ENCODE measurements at places on chromosomes 5 and 9. TPM values are rescaled to one million over a fixed set of nuclear protein-coding genes. Genes with fewer than 3 reads are reported as not detected.

DNA sequence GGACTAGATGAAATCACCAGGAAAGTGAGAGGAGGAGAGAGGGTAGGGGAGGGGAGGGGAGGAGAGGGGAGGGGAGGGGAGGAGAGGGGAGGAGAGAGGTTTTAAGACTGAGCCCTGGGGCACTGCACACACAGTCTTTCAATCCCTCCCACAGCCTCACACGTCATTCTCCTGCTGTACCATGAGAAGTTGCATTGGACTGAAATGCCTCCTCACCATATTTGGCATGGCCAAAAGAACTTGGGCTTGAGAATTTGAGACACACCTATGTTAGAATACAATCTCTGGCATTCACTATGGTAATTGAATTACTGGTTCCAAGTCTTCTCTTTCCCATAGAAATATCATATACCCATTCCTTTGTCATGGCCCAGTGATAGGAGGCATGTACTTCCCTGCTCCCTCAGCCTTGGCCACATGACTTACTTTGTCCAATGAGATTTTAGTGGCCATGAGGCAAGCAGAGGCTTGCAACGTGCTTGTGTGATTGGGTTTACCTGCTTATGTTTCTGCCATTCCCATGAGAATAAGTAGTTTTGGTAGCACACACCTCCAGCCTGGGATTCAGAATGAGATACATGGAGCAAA is 133.3 kb upstream of the SMARCA2 start:
- no peak for DNase-seq

HSPA9 gene
- total RNA-seq = 650 TPM

GRCh38 chr9:135255033-135255840 is 167.8 kb downstream of the OLFM1 start:
- DNase-seq = no peak

DOCK2 gene
- not detected for total RNA-seq

PRRT1B gene
- total RNA-seq = not detected

- DNase-seq = no peak
Measured at GRCh38 chr9:21357479-21358460, 7.1 kb upstream of the IFNA6 start.

DAB2 gene
- total RNA-seq = not detected

SPINK7 gene
- total RNA-seq = not detected

OTP gene
- total RNA-seq = not detected

GRCh38 chr9:33264003-33264472 is 470 bp downstream of the BAG1 start:
- no peak for DNase-seq

HEMGN gene
- not detected for total RNA-seq

WNT8A gene
- total RNA-seq = not detected

PLEKHG4B gene
- 4.5 TPM for total RNA-seq

DNA sequence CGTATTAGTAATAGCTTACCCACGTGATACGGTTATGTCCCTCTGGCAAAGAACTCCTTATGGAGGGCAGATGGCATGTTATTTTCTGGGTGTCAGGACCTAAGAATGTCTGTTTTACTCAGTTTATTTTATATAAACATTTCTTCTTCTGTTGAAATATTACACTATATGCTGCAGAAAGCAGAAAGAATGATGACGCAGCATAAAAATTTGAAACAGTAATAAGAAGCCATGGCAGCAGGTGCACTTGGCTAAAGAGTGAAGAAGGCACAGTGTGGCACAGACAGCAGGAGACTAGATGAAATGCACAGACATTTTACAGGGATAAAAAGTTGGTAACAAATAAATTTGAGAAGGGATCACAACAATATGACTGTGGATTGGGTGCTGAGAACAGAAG is 46.3 kb upstream of the CDH10 start:
- peak; percentile 26 for DNase-seq

ACTBL2 gene
- not detected for total RNA-seq

GRCh38 chr9:82797534-82797933 is 265.4 kb downstream of the RASEF start:
- peak; percentile 60 for DNase-seq

DNA sequence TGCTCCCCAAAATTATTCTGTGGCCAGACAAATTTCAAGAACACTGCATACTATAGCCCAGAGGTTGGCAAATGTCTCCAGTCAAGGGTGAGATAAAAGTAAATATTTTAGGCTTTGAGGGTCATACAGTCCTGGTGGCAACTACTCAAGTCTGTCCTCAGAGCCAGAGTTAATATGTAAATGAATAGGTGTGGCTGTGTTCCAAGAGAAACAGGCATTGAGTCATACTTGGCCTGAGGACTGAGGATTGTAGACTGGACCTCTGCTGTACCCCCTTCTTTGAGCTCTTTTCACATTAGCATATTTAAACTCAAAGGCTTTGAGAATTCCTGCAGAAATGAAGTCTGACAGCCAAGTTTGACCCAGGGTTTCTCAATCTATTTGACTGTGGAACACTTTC is 129.2 kb upstream of the PTCH1 start:
- no peak for DNase-seq

TAF11L3 gene
- not detected for total RNA-seq

SOHLH1 gene
- total RNA-seq = not detected

GRCh38 chr9:83972286-83972685 is 7.7 kb downstream of the HNRNPK start:
- DNase-seq = no peak

DNA sequence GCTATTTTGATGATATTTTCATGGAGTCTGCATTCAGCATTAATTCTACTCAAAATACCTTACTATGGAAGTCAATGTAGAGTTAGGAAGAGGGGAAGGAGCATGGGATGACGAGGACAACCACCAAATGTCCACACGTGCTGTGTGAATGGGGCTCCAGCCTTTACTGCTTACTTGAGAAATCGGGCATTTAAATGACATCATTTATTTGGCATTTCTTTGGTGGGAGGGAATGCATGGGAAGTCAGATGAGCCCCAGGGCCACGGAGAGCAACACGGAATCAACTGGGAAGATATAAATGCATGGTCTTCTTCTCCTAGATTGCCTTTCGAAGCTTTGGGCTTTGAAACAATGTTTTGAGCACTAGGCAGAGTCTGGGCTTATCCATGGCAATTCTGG is 458.5 kb upstream of the KLF4 start:
- no peak for DNase-seq

GRCh38 chr5:180820788-180821321 is 18.2 kb upstream of the MGAT1 start:
- DNase-seq = no peak

AKNA gene
- 3.1 TPM for total RNA-seq

DNA sequence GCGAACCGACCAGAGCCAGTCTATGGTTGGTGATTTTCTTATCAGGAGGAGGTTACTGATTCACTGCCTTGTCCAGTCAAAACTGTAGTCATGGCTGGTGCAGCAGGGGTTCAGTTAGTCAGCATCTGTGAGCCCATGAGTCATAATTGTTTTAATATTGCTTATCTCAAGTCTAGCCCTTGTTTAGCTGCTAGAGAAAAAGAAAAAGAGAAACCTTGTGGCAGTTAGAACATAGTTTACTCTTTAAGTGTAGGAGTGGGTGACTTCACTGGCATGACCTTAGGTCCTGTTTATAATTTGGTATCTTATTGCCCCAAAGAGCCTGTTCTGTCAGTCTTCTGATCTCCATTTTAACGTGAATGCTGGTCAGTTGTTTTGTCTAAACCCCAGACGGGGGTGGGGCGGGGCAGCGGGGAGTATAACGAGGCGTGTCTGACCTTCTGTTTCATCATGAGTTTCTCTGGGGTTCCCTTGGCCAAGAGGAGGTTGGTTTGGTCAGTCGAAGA is 76.9 kb upstream of the NFIL3 start:
- no peak for DNase-seq

DNA sequence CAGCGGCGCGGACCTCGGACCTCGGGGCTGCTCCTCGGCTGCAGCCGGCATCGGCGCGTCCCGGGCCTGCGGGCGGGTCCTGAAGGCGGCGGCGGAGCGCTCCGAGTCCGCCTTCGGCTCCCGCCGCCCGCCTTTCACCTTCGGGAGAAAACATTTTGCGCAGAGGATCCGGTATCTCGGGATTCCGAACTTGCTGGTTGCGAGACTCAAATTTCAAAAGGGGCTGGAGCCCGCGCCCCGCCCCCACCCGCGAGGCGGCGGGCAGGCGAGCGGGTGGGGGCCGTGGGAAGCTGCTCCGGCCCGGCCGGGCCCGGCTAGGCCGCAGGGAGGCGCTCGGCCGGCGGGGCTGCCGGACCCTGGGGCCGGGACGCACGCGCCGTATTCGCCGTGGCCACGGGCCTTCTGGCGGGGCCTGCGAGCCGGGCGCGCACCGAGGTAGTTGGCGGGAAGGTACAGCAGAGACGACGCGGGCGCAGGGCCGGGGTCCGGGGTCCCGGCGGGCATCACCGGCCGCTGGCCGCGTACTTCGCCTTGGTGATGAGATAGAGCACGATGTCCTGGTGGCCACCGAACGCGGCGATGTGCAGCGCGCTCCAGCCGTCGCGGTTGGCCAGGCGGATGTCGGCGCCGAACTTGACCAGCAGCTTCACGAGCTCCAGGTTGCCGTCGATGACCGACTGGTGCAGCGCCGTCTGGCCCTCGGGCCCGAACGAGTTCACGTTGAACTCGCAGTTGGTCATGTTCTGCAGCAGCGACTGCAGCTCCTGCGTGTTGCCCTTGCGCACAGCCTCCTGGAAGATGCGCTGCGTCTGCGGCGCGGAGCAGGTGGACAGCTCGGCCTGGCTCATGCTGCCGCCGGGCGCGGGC is 757 bp downstream of the NRARP start:
- DNase-seq = peak; percentile 34

CD274 gene
- total RNA-seq = not detected

DNA sequence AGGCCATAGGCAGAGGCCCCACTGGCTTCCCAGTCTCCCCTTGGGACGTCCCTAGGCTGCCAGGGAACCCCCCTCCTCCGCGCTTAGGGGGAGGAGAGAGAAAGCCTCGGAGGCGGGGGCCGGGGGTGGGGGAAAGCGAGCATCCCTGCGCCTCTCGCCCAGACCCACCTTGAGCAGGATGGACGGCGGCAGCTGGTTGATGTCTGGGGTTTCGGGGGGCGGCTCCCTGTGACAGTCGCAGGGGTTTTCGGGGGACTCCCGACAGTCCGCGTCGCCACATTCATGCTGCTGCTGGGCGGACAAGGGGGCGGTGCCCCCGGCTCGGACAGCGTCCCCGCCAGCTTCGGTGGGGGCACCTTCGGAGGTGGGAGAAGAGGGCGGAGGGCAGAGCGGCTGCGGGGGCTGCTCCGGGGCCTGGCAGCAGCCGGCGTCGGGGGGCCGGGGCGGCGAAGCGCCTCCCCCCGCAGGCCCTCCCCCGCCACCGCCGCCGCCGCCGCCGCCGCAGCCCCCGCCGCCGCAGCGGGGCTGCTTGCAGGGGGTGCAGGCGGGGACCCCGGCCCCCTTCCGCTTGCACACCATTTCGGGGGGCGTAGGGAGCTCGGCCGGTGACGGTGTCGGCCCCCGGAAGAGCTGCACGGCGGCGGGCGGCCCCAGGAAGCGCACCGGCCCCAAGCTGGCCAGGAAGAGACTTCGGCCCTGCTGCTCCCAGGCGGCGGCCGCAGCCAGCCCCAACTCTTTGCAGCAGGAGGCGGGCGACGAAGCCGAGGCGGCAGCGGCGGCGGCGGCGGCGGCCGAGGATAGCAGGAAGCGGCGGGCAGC is 1.2 kb downstream of the FBXL17 start:
- DNase-seq = no peak

DNA sequence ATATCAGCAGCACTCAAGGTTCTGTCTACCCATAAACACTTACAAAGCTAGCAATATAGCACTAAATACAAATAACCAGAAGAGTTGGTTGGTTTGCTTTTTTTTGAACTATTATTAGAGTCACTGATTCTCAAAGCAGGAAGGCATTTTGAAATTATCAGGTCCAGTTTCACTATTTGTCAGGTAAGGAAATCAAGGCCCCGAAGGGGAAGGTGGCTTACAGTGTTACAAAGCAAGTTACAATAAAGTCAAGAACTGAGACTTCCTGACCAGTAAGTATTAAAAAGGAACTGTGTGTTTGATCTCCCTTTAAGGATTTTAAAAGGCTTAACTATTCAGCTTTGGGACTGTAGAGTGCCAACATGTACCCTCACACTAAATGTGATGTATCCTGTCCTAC is 10.8 kb downstream of the C5orf15 start:
- no peak for DNase-seq

CNOT8 gene
- total RNA-seq = 69.6 TPM

DNA sequence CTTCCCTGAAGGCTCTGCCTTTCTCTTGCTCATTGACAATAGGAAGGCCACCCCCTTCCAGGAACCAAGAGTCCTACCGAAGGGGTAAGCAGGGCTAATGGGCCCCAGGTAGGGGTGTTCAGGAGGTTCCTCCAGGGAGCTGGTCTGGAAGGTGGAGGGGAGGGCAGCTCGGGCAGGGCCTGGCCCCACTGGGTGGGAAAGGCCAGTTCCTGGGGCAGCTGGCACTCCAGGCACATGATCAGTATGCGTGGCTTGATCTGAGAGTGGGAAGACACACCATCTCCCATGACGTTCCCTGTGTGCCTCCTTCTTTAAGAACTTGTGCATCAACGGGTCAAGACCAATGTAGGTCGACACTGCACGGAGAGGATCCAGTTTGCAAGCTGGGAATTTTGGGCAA is 149.8 kb downstream of the PHF2 start:
- DNase-seq = no peak

DNA sequence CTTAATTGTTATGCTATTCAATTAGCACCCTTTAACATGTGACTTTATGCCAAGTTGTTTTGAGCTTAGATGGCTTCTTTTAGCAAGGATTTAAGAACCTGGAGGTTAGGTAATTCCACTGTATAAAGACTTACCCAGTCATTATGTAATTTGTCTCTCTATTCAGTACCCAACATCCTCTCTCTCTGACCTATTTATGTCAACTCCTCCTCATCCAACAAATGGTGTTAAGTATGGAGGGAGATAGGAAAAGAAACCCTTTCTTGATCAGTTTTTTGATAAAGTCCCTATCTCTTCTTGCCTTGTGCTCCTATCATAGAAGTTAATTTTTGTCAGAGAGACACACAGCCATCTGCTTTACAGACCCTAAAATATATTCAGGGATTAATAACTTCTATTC is 181.2 kb upstream of the GPR151 start:
- no peak for DNase-seq

CMYA5 gene
- under 0.01 TPM for total RNA-seq

- no peak for DNase-seq
Measured at GRCh38 chr9:109248133-109248581, 72.7 kb downstream of the EPB41L4B start.

- no peak for DNase-seq
Measured at GRCh38 chr9:109616571-109617120, 118.5 kb upstream of the PTPN3 start.

NR5A1 gene
- total RNA-seq = 0.54 TPM

GRCh38 chr5:112933651-112934365 is 11.8 kb upstream of the REEP5 start:
- DNase-seq = no peak

KIF27 gene
- 2.3 TPM for total RNA-seq

DNA sequence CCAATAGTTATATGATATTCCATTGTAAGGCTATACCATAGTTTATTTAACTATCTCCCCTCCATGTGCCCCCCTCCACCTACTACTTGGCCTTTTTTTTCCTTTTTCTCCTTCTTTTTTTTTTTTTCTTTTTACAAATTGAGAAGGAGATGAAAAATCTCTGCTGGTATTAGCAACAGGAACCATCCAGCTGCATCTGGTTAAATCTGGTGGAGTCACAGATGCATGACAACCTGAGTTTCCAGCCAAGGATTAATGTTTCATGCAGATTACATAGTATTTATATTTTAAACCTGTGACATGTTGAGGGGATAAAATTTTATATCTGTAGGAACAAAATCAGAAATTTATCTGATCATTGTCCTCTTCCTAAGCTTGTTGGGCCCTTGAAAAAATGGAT is 128.5 kb upstream of the IQGAP2 start:
- no peak for DNase-seq

GRCh38 chr9:81964218-81965171 is 21.2 kb downstream of the SPATA31D3 start:
- no peak for DNase-seq
